ENCODE measurements at places on chromosomes 11 and 22.
A peak's percentile ranks its signal among the peaks of the same experiment; 100 is the strongest.

GRCh38 chr11:5279471-5280090 is 9.8 kb upstream of the HBE1 start:
- DNase-seq = no peak

GRCh38 chr11:37968148-37968547 is 1370.1 kb upstream of the RAG2 start:
- DNase-seq = no peak

GRCh38 chr11:126134461-126135155 is 71.9 kb upstream of the CDON start:
- no peak for DNase-seq

GRCh38 chr11:72642043-72642883 is 32.0 kb downstream of the PDE2A start:
- peak; percentile 23 for DNase-seq

Data from activated T-cell treated with anti-CD3 and anti-CD28 coated beads, Interleukin-2, amount 50 U/mL, for 1 hour (primary cell).